ENCODE measurements at places on chromosomes 4 and X. TPM values are rescaled to one million over a fixed set of nuclear protein-coding genes. Genes with fewer than 3 reads are reported as not detected.

Gene REPS2
- total RNA-seq = 10.6 TPM

DNA sequence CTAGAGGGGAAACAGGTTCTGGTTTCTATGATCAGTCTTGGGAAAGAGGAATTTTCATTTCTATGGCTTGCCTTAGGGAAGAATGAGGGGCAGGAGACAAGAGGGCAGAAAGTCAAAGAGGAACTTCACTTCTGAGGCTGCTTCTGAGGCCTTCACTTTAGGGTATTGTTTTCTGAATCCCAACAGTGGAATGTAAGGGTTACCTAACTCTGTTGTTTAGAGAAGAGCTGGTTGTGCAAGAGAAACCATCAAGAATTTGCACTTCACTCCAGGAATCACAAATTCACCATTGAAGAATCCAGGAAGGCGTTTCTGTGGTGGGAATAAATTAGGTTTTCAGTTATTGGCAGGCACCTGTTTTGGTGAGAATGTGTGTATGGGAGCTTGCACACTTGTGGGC is 126.7 kb upstream of the AMOT start:
- DNase-seq = no peak

- no peak for DNase-seq
Observed at GRCh38 chrX:42109428-42109827, 186.1 kb upstream of the CASK start.

- DNase-seq = no peak
Observed at GRCh38 chr4:139282065-139282720, 2.2 kb upstream of the MGARP start.

Gene GAGE12C
- total RNA-seq = not detected

Measured in endothelial cell (in vitro differentiated cells).